Naive thymus-derived CD4-positive, alpha-beta T cell (primary cell): ENCODE measurements at places on chromosomes 7 and 10. TPM values are rescaled to one million over a fixed set of nuclear protein-coding genes. Genes with fewer than 3 reads are reported as not detected.

GRCh38 chr10:52502237-52502636, 188.2 kb downstream of the DKK1 start:
- no peak for DNase-seq

- no peak for DNase-seq
Observed at GRCh38 chr10:38050212-38050611, 39.7 kb downstream of the ZNF33A start.

DNA sequence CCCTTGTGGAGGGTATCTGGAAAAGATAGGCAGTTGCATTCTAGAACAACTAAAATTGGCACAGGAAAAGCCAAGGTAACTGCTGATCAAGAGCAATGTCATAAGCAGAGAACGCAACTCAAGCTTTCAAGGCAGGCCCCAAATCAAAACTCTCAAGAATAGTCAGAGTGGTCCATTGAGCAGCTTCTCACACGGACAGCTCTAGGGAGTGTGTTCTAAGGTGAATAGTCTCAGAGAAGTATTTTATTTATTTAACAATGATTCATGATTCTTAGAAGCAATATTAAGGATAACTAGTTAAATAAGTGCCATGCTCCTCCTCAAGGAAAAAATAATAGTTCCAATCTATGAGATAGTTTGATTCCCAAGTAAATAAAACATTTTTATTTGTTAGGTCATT, 83.0 kb downstream of the COL28A1 start:
- no peak for DNase-seq

- DNase-seq, result no peak
Observed at GRCh38 chr7:13949445-13949844, 40.0 kb downstream of the ETV1 start.

GRCh38 chr10:117442944-117443685, 67.9 kb upstream of the PDZD8 start:
- peak; percentile 9 for DNase-seq

DNA sequence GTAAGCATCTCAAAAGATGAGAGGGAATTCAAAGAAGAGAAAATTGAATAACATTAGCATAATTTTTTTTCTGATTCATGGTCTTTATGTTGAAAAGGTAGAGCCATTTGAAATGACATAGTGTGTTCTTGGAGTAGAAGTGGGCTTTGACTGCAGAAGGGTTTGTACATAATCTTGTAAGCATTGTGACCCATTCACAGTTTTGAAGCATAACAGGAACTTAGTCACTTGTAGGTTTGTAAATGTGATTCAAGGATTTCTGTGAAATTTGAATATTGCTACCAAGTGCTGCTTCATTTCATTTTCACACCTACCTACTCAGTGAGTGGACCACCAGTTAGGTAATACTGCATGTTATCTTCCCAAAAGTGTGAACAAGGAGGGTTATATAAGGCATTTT, 68.6 kb downstream of the PON1 start:
- DNase-seq, result no peak

DNA sequence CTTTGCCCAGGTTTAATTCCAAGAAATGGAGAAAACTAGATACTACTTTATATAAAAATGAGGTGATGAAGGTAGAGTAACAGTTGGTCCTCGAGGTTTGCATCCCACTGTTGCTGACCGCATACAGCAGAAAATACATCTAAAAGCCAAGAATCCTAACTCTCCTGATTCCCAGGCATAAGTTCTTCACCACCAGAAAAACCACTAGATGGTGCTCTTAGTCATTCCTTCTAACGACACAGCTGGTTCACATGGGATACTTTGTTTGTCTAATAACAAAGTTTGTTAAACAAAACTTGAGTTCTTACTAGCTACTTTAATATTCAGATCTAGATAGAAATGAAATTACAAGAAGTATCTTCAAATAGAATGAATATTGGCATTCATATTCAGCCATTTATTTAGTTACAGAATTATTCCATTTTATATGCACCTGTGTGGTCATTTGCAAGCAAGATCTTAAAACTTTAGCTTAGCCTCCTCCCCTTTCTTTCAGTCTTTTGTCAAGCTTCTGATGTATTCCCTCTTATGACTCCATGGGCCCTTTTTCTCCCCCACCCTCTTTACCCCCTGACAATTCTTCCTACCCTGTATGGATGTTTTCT, 54.1 kb upstream of the CYP26C1 start:
- no peak for DNase-seq

- DNase-seq, result no peak
Observed at GRCh38 chr10:13496164-13496563, 32.6 kb downstream of the BEND7 start.

DNA sequence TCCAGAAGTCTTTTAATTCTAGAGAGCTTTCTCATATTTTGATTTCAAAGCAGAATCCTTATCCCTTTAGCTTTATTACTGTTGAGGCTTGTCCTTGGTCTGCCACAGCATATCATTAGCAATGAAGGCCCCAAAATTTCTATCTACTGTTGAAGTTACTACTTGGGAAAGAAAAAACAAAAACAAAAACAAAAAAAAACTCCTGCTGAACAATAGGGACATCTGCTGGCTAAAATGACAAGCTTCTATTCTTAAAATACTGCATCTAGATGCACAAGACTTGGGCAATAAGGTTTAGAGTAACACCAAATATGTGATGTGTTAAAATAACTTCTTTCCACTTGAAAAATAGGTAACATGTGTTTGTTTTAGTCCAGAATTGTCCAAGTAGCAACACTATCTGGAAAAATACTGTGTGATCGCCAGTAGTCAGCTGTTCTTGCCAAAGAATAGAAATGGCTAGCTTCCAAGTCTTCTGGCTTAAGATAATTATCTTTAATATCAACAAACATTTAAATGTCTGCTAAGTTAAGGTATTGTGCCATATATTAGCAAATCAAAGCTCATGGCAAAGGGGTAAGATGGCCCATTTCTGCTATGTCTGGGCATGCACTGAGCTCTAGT, 3.8 kb upstream of the DMTF1 start:
- peak; percentile 12 for DNase-seq

DNA sequence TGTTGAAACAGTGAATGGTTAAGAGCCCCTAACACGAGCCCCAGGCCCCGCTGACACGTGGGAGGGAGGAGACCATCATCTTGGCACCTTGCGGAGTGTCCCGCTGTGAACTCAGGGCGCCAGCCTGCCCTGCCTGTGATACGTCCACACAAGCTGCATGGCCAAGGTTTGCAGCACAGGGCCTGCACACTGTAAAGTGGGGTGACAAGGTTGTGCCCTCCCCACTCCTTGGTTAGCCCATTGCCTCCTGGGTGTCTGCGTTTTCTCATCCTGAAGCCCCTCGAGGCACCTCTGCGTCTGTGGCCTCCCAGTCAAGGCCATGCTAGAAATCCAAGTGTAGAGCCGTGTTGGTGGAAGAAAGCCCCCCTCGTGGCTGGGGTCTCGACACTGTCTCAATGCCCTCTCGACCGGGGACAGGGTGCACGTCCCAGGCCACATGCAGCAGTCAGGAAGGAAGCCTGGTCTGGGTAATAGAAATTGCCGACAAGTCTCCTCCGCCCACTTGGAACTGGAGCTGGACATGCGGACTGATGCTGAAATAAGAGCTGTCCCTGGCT, 192.1 kb downstream of the DNAJB6 start:
- DNase-seq, result no peak

DNA sequence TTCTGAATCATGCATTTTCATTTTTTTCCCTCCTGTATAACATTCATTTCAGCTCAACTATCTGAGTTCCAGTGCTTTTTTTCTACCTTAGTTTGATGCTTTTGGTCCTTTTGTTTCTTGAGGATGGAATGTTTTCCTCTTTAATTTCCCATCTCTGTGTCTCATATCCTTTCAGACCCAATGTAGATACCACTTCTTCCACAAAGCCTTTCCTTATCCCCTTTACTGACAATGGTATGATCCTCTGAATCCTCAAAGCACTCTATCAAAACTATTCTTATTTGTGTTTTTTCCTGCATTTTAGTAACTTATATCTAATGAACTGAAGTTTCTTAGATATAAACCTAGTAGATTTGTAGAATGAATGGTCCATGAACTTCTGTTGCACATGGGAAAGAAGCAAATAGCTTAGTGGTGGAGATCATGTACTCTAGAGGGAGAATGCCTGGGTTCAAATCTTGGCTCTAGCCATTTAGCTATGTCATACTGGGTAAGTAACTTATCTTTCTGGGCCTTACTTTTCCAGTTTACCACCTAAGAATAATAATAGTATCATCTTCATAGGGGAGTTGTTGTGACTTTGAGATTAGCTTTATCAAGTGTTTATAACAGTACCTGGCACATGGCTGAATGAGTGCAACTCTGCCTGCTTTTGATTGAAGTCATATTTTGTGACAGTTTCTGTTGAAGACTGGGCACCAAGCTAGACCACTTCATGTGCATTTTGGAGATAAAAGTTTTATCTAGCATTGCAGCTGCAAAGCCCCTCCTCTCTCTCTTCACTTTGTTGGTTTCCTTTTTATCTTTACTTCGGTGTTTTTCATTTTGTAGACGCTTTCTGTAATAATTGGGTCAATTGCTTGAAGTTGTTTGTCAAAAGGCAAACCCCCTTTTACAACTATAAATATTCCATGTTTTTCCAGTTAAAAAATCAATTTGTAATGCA, 18.5 kb downstream of the STAM start:
- DNase-seq, result no peak

- DNase-seq, result peak; percentile 52
Observed at GRCh38 chr7:6106140-6106904, 75.1 kb downstream of the ANKRD61 start.

DNA sequence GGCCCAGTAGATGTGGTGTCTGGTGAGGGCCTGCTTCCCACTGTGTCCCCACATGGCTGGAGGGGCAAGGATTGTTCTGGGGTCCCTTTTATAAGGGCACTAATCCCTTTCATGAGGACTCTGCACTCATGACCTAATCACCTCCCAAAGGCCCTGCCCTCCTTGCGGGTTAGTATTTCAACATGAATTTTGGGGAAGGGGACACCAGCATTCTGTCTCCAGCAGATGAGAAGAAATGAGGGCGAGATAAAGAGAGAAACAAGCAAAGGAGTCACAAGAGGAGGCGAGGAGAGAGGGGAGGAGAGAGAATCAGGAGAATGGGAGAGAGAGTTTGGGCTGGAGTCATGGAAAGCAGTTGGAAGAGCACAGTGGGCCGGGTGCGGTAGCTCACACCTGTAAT, 83.7 kb downstream of the C10orf105 start:
- no peak for DNase-seq

- DNase-seq, result no peak
Observed at GRCh38 chr7:157757211-157757610, 420.4 kb downstream of the DNAJB6 start.

DNA sequence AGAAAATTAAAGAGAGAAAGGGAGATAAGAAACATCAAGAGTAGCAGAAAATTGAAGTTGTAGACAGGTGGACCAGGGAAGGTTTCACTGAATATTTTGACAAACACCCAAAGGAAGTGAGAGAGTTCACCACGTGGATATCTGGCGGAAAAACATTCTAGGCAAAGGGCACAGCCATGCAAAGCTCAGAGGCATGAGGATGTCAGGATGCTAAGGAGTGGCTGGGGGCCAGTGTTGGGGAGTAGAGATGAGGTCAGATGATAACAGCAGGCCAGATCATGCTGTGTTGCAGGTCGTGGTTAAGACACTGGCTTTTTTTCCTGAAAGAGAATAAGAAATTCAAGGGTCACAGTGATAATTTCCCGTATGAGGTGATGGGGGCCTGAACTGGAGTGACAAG, 181.9 kb downstream of the DGKI start:
- DNase-seq, result no peak

DNA sequence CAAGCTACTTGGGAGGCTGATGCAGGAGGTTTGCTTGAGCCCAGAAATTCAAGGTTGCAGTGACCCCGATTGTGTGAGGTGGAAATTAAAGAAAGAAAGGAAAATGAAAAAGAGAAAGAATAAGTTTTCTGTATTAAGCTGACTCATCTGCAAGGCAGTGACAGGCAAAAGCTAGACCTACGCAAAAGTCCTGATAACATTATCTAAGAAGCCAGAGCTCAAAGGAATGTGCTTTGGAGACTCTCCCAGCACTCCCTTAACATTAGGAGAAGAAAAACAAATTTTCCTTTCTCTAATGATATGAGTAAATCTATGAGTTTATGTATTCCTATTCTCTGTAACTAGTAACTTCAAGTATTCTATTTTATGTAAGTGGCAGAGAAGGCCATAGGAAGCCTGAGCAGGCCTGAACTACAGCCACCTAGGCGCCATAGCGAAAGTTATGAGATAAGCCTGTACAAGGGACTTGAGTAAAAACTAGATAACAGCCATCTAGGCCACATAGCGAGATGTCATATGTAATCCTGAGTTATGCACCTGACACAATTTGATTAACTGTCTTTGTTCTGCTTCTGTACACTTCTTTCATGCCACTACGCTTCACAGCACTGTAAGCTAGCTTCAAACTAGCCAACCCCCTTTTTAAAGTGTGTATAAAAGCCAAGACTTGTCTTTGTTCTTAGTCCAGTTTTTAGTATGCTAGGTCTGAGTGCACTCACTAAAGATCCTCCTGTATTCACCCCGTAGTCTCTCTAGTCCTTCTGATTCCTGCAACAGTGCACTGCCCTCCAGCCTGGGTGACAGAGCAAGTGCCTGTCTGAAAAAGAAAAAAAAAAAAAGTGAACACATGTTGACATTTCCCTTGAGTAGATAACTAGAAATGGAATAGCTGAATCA, 9.4 kb upstream of the ZWINT start:
- DNase-seq, result no peak

DNA sequence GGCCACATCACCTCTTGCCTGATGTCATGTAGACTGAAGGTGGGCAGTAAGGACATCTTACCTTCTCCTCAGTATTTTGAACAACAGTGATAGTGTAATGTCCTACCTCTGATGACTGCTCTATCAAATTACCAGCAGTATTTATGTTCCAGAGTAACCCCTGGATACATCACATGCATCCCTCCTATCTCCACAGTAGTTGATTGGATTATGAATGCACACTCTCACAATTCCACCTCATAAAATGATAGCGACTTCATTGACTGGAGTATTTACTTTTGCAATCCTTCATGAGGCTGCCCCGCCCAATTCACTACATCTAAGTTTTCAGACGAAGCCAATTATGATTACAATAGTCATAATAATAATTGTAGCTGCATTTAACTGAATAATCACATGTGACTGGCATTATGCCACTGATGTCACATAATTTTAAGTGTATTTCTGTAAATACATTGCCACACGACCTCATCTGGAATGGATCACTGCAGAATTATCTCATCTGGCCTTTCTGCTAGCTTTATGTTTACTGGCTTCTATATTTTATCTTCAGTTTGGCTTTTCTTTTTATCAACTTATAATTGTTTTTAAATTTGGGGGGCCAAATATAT, 268.9 kb downstream of the SLC25A13 start:
- DNase-seq, result no peak

DNA sequence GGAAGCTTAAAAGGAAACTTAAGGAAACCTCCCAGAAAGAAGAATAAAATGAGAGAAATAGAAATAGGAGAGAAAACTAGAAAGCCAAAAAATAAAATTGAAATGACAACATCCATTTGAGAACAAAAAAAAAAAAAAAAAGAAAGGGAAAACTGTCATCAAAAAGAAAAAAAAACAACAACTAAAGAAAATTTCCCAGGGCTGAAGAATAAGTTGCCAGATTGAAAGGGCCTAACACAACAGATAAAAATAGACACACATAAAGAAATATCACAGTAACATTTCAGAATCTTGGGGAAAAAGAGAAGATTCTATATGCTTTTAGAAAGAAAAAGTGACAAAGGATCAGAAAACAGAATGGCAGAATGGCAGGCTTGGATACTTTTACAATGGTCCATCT, 157.1 kb downstream of the JMJD1C start:
- no peak for DNase-seq

Gene AOAH
- total RNA-seq, result 37.8 and 39.8 TPM in 2 replicates

Gene LRRC18
- not detected in 2 replicates for total RNA-seq

Gene ARHGAP21
- 37.2 TPM for total RNA-seq

Gene EGFR
- not detected for total RNA-seq

Gene MRC1
- total RNA-seq, result 3.5 TPM

Gene HYAL4
- total RNA-seq, result not detected in 2 replicates
